ENCODE measurements at places on chromosomes 5 and 9.
A peak's percentile ranks its signal among the peaks of the same experiment; 100 is the strongest.

DNA sequence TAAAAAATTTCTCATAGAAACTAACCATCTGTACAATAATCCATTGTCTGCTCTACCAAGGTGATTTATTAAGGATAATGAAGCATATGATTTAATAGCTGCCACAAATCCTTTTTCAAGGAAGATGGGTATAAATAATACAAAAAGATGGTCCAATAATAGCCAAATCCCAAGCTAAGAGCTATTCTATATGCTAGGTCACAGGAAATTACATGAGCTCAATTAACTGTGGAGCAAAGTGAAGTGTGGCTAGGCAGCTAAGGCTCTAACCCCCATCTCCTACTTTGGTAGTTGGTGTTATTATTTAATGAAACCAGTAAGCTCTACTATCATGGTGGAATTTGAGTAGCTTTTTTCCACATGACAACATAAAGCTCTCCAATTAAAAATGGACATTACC, 1045.0 kb upstream of the DMAC1 start:
- DNase-seq = no peak

- DNase-seq = no peak
Observed at GRCh38 chr5:74095871-74096270, 469.9 kb downstream of the ARHGEF28 start.

- DNase-seq = no peak
Observed at GRCh38 chr5:134541736-134542376, 16.4 kb downstream of the JADE2 start.

GRCh38 chr9:125405938-125406809, 144.5 kb downstream of the GAPVD1 start:
- no peak for DNase-seq

GRCh38 chr5:116637149-116637740, 62.6 kb upstream of the SEMA6A start:
- DNase-seq = no peak

DNA sequence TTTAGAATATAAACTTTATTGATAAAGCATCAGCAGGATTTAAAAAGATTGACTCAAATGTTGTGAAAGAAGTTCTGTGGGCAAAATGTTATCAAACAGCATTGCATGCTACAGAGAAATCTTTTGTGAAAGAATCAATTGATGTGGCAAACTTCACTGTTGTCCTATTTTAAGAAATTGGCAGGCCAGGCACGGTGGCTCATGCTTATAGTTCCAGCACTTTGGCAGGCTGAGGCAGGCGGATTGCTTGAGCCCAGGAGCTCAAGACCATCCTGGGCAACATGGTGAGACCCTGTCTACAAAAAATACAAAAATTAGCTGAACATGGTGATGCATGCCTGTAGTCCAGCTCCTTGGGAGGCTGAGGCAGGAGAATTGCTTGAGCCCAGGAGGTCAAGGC, 17.4 kb downstream of the ZBTB43 start:
- no peak for DNase-seq

GRCh38 chr9:132834343-132834742, 43.7 kb downstream of the AK8 start:
- DNase-seq = no peak

- no peak for DNase-seq
Observed at GRCh38 chr9:14240537-14240936, 73.4 kb downstream of the NFIB start.

GRCh38 chr9:95171001-95171400, 146.5 kb downstream of the FANCC start:
- no peak for DNase-seq

- DNase-seq = no peak
Observed at GRCh38 chr5:59832577-59833301, 60.8 kb downstream of the PDE4D start.

- no peak for DNase-seq
Observed at GRCh38 chr5:96433066-96433447, at the start of gene PCSK1. Gene PCSK1 (minus strand): TSS chr5:96433248. CDS start chr5:96433042, 206 bp downstream.

- peak; percentile 78 for DNase-seq
Observed at GRCh38 chr9:37464426-37465248, 613 bp downstream of the ZBTB5 start.

DNA sequence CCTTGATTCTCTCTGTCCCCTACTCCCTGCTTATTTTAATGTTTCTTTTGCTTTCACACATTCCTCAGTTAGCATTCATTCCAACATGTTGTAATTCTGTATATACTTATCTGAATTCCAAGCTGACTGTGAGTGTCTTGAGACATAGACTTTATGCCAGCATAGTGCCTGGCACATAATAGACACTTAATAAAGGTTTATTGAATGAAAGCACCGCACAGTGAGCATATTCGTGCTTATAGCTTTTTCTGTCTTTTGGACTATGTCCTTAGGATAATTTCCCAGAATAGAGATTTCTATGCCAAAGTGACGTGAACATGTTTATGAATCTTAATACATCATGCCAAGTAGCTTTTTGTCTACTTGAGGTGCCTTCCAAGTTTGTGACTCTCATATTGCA, 174.6 kb downstream of the CD180 start:
- no peak for DNase-seq

- DNase-seq = no peak
Observed at GRCh38 chr9:5292141-5292540, 12.4 kb downstream of the RLN2 start.

GRCh38 chr5:170362102-170362501, 27.1 kb downstream of the KCNMB1 start:
- DNase-seq = no peak

DNA sequence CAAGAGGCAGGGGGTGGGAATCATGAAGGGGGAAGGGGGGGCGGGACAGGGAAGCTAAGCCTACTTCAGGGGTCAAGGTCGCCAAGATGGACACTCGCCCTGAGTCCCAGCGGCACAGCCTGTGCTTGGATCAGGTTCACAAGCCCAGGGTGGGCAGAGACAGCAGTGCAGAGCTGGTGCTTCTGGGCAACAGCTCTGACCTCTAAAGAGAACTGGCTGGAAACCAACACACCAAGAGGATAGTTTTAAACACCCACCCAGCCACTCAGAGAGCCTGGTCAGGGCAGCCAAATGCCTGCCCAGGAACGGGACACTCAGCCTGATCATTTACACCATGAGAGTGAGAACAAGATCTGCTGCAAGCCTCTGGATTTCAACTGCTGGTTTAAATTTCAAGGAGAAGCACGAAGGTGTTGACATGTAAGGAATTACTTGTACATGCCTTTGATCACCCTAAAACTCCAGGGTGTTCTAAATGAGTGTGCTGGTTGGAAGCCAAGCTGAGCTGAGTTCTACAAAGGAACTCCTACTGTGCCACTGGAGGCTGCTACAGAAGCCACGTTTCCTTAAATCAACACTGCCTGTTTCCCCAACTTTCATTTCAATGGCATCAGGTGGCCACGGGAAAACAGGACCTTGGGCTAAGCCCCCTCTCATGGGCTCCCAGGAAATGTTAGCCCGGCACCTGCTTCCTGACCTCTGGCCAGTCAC, 91.5 kb downstream of the TTLL11 start:
- DNase-seq = no peak

GRCh38 chr9:88531920-88532698, 2.9 kb upstream of the NXNL2 start:
- DNase-seq = no peak

DNA sequence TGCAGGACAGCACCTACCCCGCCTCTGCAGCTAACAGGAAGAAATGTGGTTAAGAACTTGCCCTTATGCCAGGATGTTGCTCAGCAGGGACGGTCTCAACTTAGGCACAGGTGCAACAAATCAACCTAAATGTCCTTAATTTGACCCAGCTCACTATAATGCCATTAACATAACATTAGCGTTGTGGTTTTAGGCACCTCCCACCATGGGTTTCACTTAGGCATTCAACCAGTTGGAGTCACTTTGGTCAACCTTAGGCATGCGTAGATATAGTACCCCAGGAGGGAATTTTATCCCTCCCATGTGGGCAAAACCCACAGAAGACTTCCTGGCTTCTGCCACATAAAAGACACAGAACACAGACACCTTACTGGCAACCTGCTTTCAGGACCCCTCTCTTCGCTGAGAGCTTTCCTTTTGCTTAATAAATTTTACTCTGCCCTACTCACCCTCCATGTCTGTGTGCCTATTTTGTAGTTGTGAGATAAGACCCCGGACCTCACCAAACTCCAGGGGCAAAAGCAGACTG, 8.7 kb upstream of the ERAP1 start:
- peak; percentile 32 for DNase-seq

- DNase-seq = no peak
Observed at GRCh38 chr9:106862821-106863720, at the start of gene ZNF462. Gene ZNF462 (plus strand): TSS chr9:106863166. CDS start chr9:106923384, 60,218 bp downstream.

DNA sequence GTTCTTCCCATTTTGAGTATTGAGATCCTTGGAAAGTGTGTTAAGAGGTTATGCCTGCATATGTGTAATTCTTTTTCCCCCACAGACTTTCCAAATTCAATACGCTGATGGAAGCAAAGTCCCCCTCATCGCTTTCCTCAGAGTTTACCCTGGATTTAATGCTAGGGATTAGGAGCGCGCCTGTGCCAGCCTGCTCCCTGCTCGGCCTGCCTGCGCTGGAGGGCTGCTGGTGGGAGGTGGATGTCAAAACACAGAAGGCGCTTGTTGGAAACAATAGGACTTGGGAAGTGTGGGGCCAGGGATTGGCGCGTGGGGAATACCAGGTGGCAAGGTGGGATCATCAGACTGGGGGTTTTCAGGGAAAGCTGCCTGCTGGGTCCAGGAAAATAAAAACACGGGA, 39.8 kb upstream of the PTCH1 start:
- no peak for DNase-seq

DNA sequence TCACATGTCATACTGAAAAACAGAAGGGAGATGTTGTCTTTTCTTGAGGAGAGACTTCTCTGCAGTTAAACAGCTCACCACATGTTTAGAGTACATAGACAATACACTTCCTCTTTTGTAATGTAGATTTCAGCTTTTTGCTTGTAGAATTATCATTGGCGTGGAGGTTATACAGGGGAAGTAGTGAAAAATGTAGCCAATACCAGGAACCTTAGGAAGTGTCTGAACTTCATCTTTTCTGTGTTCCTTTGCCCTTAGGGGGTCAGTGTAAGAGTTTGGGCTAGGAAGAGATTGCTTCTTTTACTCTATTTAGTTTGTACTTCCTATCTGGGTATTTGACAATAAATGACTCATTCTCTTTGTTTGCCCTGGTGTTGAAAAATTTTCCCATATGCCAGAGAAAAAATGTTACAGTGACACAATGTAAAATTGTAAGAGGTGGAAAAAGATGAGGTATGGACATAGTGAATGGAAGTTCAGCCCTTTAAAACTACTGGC, 21.0 kb upstream of the CDKN2B start:
- no peak for DNase-seq

DNA sequence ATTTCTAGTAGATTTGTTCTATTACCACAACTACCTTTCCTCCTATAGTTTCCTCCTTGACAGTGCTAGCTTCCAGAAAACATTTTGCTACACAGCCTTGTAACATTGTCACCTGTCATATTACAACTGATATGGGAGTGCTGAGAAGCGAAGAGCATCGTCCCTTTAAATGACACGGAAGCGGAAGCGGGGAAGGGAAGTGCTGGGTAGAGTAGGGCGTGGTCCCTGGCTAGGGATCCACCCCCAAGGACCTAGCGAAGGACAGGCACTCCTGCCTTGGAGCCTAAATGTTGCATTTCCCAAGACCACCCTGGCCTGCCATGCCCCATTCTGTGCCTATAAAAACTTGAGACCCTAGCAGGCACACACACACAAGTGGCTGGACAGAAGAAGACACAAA, 57.4 kb upstream of the RANBP6 start:
- DNase-seq = no peak

- no peak for DNase-seq
Observed at GRCh38 chr9:127502706-127503378, 51.5 kb downstream of the LRSAM1 start.

GRCh38 chr5:181086884-181087205, 44.1 kb downstream of the OR2V1 start:
- DNase-seq = no peak

GRCh38 chr5:170848033-170848432, 13.8 kb upstream of the RANBP17 start:
- DNase-seq = no peak

GRCh38 chr9:111828193-111828592, 33.5 kb upstream of the SHOC1 start:
- no peak for DNase-seq

Measured in stimulated activated CD8-positive, alpha-beta memory T cell treated with anti-CD3 and anti-CD28 coated beads, Interleukin-2, amount 100 ng/mL, for 48 hours (primary cell).